ENCODE measurements at places on chromosomes 2 and 18. TPM values are rescaled to one million over a fixed set of nuclear protein-coding genes. Genes with fewer than 3 reads are reported as not detected.

- DNase-seq = peak; percentile 30
Measured at GRCh38 chr2:119218478-119219064, 5.1 kb upstream of the STEAP3 start.

DNA sequence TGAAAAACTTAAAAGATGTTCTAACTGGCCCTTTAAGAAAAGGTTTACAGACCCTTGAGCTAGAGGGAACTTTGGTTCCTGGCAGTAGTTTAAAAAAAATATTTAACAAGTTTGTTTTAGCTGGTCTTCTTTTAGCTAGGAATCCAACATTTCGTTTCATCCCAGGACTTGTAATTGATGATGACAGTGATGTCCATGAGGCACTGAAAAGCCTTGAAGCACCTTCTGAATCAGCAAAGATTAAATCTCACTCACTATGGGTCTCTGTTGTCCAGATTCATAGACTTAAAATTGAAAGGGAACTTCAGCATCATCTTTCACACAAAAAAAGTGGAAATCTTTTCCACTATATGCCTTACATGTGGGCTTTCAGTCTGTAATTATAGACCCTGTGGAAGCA, 102.9 kb upstream of the ETAA1 start:
- DNase-seq = no peak

DNA sequence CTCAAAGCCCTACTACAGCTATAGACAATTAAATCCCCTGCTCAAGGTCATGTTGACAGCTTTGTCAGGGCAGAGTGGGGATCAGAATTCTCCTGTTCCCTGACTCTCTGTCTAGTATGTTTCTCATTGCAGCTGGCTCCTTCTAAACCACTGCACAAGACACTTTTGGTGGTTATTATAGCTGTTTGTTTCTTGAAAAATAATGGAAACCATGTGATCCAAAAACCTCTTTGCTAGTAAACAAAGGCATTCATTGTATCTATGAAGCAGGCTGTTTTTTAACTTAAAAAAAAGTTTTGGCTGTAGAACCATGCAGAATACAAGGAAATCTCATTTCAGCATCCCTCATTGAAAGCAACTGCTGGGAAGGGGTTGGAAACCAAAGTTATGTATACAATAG, 352.5 kb upstream of the EPHA4 start:
- no peak for DNase-seq

DNA sequence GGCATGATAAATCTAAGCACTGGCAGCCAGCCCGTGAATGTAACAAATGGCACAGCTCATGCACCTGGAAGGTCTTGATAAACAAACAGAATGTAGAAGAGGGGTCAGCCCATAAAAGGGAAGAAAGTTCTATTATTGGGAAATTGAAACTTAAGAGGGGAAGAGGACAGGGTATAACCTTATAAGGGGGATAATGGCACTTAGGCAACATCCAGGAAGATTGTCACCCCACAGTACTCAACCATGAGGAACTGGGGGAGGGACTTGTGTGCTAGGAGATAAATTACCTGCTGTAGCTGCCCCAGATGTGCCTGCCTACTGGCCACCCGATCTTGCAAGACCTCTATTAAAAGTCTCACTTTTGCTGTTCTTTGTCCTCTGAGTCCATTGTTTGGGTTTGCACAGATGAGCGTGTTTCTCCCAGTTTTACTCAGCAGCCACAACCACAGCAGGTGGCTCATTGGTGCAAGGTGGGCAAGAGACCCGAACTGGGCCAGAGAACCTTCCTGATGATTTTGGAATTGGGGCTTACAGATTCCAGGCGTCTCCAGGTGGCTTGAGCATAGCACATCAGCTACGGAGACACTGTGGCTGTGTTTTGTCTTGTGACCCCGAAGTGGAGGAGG, 79.0 kb upstream of the TAF1B start:
- no peak for DNase-seq

DNA sequence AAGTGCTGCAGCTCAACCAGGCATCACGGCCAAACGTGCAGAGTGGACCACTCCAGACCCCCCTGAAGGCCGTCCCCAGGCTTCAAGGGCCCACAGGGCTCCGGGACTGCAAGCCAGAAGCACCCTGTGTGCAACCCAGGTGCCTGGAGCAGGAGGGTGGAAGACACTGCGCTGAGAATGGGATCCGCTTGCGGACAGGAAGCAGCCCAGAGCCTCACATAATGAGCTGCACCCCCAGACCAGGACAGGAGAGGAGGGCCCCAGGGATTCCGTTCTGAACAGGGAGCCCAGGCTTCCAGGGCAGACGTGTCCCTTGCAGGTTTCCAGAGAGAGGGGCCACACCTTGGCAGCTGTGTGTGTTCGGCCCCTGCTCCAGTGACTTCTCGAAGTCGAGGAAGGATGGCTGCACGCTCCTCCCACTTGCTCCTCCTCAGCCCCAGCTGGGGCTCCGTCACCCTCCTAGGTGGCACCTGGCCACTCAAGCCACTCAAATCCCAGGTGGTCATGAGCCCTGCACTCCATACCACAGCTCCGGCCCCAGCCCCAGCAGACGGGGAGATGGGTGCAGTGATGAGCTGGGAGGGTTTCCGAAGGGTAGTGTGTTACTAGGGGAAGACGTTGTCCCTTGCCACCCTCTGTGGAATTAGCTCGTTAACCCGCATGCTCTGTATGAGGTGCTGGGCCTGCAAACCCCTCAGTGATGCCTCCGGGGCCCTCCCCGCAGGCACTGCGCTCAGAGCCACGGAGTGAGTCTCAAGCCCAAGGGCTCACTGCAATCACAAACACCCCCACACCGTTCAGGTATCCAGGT, 79.2 kb downstream of the NDUFA10 start:
- no peak for DNase-seq

DNA sequence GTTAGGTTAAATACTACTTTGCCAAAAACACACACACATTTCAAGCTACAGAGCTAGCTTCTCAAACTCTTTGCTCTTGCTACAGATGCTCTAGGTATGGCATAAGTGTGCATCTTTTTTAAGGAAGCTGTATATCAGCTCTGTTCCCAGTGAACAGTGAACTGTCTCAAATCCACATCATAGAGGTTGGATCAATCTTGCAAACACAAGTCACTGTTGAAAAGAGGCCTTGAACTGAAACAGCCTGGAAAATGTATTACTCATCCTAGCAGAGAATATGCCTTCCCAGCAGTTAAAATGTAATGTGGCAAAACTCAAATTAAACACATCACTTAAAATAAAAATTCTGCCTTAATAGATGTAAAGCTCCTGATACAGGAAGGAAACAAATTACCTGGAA, 151.8 kb downstream of the WDPCP start:
- no peak for DNase-seq

GRCh38 chr18:77110936-77111335, 21.6 kb downstream of the MBP start:
- DNase-seq = no peak

- DNase-seq = no peak
Measured at GRCh38 chr18:47191961-47192360, 15.8 kb upstream of the IER3IP1 start.

DNA sequence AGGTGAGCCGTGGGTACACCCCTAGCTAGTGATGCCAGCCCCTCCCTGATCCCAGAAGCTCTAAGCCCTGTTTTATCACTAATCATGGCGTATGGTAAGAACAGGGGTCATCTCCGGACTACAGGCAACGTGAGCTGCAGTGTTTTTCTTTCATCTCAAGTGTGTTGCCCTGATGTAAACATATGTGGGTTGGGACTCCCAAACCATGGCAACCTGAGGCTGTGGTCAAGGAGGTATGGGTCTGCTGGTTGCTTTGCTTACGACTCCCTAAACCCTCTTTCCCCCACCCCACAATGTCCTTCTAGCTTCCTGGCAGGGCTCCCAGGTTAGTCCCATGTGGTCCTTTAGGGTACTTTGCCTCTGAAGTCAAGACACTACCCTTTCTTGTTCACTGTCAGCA, 53.6 kb upstream of the AFF3 start:
- no peak for DNase-seq

- no peak for DNase-seq
Measured at GRCh38 chr2:201949181-201949926, 84.3 kb upstream of the FZD7 start.

- peak; percentile 15 for DNase-seq
Measured at GRCh38 chr2:219071131-219071816, 10.6 kb upstream of the IHH start.

- no peak for DNase-seq
Measured at GRCh38 chr18:5710235-5710634, 166.4 kb upstream of the EPB41L3 start.

- no peak for DNase-seq
Measured at GRCh38 chr2:39304200-39304599, 60.4 kb upstream of the CDKL4 start.

DNA sequence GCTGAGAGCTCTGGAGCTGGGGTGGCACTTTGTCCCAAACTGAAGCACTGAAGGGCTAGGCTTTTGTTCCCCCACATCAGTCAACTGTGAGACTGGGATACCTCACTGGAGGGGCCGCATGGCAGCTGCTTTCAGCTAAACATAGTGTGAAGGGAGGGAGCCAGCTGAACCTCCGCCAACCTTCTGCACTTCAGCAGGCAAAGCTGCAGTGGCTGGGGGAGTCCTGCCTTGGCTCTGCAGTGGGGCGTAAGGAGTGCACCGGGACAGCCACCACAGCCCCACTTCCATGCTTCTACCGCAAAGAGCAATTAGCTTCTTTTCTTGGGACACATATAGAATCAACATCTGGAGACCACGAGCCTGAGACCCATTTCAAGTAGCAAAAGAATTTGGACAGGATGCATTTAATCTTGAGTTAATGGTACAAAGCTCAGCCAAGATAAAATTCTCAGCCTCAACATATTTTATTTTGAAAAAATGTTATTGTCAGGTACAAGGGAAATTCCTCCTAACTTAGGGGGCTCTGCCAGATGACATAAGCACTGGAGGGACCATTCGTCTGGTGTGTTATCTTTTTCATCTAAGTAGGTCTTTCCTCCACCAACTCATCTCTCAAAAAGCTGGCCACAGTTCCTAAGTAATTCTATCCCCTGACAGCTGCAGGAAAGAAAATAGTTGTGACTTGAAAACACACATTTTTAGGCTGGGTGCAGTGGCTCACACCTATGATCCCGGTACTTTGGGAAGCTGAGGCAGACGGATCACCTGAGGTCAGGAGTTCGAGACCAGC, 25.6 kb upstream of the MYCN start:
- no peak for DNase-seq

GRCh38 chr18:48714873-48715272, 176.0 kb downstream of the CTIF start:
- DNase-seq = peak; percentile 10

- peak; percentile 49 for DNase-seq
Measured at GRCh38 chr2:84904717-84905174, 710 bp upstream of the TMSB10 start.

DNA sequence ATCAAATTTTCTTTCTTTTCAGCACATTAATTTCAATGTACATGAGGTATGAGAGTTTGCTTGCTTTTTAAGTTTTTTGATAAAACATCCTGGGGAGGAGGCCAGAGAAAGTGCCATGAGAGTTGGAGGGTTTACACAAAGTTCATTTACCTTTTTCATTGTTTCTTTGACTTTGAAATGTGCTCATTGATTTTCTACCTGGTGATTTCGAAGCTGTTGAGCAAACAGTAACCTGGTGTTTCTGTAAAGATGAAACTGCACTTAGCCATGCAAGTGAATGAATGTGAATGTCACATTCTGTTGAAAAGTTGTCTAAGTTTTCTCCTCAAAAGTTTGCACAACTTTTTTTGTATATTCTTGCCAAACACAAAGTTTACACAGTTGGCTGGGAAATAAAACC, 797.0 kb downstream of the METTL4 start:
- DNase-seq = no peak

DNA sequence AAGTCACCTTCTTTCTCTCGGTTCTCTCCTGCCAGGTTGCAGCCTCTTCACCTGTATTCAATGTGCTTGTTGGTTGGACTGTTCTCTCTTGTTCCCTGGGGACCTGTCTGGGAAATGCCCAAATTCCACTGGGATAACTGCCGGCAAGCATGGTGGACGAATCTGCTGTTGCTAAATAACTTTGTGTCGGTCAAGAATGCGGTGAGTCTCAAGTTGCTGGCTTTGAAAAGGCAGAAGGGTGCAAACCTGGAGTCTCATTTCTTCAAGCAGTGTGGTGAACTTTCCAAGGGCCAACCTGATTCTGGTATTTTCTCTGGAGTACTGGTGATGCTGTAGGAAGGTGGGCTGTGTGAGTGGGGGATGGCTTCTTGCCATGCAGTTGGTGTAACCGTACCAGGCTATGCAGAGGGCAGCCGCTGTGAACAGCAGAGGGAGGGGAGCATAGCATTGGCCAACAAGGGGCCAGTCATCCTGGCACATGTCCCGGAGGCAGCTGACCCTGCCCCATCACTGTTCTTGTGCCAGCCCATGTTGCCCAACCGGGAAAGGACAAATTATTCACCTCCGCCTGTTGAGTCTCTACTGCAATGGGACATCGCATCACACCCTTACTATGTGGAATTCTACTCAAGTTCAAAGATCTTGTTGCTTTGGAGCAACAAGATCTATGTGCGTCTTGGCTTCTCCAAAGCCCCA, 88.1 kb upstream of the SEC11C start:
- no peak for DNase-seq

DNA sequence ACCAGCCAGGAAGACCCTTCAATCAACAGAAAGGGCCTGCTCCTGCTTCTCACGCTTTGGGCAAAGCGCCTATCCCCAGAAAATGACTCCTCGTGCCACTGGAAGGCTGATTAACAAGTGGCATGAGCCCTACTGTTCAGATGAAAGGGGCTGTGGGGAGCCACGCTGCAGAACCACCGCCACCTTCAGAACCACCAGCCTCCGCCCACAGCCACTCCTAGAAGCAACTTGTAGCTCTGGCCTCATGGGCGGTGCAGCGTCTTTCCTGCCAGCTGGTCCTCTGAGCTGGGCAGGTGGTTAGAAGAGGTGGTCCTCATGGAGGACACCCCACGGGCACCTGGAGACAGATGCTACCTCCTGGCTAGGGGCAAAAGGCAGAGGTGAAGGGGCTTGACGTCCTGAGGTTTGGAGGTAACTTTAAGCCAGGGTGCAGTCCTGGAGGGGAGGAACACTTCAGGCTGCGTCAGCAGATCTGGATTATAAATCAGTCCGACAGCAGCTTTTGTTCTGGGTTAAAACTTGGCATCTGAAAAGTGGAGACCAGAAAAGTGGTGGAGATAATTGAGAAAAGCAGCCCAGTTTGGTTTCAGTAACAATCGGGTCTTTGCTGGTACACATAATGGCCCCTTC, 861 bp upstream of the SEMA4C start:
- DNase-seq = no peak

- DNase-seq = no peak
Measured at GRCh38 chr2:108866041-108866440, 79.5 kb downstream of the CCDC138 start.

DNA sequence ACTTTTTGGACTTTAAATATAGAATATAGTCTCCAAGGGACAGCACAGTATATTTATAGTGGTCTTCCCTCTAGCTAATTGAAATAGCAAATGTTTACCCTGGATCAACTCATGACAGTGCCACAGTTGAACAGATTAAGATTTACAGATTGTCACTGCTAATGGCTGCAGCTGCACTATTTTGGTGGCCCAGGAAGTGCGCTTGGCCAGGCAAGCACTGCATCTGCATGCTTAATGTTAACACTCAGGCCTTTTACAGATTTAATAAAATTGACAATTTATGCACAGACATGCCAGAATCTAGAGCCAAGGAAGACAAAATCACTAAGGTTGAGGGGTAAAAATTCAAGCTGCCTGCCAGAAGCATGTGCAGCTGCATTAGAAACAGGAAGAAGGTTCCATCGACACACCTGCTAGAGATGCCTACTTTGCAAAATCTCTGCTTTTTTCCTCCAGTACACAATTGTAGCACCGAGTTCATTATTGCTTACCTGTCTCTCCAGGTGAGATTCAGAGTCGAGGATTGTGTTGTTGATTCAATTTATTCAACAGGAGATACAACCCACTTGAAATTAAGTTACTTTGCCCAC, 1042.3 kb upstream of the NRXN1 start:
- no peak for DNase-seq

Gene METAP1D
- 11.1 TPM for total RNA-seq

Gene C2orf78
- total RNA-seq = not detected
